NCI-H2029 treated with DMSO at 0.1 percent for 48 hours (cell line): ENCODE measurements at places on chromosomes 5 and 9.

DNA sequence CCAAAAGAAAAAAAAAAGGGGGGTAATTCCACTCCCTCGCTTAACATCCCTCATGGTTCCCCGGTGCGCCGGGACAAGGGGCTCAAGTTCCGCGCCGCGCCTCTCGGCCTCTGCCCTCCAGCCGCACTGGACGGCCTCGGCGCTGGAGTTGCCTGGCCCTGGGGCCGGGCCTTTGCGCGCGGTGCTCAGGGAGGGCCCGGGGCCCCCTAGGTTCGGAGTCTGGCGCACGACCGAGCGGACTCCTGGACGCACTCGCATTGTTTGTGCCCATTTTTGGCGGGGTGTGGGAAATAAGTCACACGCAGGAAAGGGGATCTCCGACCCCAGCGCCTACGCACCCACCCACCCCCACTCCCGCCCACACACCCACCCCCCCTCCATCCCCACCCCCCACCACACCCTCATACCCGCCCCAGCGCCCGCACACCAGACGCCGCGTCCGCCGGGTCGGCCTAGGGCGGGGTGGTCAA is 381 bp downstream of the MED22 start:
- no peak for DNase-seq

DNA sequence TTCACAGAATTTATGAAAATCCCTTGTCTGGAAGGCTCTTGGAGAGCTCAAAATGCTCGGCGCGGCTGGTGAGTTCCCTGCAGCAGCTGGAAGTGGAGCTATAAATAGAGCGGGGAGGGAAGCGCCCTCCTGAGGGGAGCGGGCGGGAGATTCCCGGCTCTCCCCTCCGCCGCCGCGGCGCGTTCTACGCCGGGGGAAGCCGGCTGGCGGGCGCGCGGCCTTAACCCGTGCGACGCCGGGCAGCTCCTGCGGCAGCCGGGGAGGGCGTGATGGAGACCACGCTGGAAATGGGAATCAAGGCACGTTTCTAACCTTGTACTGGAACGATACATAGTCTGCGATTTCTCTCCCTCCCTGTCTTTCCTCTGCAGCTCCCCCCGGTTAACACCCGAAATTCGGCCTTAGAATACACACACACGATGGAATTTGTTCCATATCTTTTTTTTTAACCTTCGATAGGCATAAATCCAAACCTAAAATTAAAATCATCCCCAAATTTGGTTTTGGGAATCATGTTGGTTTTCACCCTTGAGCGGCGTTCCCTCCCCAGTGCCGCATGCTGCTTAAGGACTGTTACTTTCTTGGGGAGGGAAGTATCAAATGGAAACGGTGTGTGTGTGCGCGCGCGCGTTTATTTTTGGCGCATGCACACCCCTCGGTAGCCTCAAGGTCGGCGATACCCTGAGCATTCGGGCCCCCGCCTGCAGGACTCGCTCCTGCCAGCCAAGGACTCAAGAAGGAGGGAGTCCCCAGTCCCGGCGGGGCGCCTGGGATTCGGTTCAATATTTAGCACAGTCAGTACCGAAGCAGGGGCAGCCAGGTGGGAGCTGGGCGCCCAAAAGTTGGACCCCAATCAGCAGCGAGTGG is 306.3 kb upstream of the KCNN2 start:
- no peak for DNase-seq

DNA sequence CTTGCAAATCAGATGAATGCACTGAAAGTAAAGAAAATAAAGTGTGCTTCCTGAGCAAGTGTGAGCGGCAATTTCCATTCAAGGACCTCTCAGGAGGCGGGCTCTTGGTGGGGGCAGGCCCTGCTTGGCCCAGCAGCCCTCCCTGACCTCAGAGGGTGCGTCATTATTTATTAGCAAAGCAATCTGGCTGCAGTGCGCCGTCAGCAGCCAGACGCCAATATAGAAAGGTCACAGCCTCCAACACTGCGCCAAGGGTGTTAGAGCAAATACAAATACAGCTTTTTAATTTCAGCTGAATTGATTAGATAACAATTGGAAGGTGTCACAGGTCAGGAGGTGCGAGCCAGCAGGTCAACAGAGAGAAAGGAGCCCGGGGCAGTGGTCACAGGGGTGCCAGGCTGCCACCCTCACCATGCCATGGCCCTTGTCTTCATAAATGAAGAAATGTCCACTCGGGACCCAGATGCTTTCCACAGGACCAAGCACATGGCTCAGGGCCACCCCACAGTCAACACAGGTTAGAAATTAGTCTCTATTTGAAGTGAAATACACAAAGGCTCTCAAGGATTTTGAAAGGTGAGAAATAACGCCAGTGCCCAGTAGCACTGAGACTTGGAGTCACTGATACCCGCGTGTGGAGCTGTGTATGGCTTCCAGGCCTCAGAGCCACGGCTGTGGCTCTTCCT is 309.8 kb downstream of the IRX2 start:
- no peak for DNase-seq

GRCh38 chr5:113378959-113379541 is 55.7 kb downstream of the TSSK1B start:
- DNase-seq, result peak; percentile 20

DNA sequence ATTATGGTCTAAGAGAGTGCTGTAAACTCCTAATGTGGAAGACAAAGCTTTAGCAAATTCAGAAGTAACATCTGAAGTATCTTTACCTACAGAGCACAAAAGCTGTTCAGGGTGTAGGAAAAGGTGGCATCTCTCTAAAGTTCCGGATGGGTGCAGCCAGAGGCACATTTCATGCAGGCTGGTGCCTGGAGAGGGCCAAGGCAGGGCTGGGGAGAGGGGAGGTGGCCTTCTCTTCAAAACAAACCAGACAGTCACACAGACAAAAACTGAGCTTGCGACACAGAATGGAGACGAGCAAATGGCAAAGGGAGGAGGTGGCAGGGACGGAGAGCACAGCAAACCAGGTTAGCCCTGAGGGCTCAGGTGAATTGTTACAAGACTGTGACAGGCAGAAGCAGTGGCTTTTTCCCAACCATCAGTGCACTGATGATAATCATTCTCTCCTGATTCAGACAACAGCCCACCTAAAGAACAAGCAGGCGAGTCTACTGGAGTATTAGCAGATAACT is 121.5 kb upstream of the PCA3 start:
- no peak for DNase-seq

GRCh38 chr5:147912011-147912410 is 5.7 kb upstream of the C5orf46 start:
- DNase-seq, result no peak

- no peak for DNase-seq
Observed at GRCh38 chr9:92837191-92837590, 40.6 kb downstream of the ZNF484 start.

DNA sequence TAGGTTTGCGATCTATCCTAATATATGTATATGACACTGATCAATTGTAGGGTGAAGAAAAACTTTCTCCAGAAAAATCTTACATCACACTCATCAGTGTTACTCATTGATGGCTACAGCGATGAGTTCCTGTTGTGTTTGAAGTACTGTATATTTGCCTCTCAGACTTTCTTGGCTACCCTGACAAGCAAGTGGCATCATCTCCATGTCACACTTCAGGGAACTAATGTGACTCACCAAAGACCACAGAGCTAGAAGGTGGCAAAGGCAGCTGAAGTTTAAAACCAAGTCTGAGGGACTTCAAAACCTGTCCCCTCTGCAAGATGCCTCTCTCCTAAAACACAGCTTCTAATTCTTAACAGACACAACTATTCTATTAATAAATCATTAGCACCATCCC is 451.4 kb downstream of the CTNND2 start:
- DNase-seq, result no peak

DNA sequence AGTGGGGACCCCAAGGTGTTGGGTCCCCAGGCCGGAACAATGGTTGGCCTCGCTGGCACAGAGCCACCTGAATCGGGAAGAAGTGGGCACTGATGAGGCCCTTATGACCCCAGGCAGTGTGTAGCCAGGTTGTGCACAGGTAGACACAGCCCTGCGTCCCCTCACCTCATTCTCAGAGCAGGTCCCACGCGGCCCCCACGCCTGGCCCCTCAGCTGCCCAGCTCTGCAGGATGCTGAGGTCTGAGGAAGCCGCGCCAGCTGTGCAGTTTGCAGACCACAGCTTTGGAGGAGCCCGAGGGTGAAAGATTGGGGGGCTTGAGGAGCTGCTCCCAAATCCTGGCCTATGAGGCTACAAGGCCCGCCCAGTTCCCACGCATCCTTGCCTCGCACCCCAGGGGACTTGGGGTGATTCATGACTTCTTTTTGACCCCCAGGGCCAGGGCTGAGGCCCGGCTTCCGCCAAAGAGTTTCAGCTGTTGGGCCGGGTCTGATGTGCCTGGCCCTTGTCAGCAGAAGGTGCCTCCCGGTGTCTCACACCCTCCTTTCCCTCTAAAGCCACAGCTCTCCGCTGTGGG is 87.8 kb upstream of the PHYKPL start:
- DNase-seq, result no peak
